CD4-positive, CD25-positive, alpha-beta regulatory T cell (primary cell): ENCODE measurements at places on chromosomes 4 and X. TPM values are rescaled to one million over a fixed set of nuclear protein-coding genes. Genes with fewer than 3 reads are reported as not detected.

Gene PPARGC1A
- total RNA-seq: not detected

DNA sequence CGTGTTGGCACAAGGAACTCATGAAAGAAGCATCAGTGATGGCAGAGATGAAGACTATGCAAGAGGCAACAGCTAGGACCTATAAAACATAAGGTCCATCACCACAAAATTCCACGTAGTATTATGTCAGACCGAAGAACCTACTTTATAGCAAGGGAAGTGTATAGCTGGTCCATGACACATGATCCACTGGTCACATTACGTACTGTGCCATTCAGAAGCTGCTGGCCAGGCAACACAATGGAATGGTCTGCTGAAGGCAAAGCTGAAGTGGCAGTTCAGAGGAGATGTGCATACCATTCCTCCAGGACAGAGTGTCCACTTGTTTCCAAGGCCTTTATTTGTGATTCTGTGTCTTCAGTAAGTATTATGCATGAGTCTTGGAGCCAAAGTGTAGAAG is 215.5 kb upstream of the UGT8 start:
- no peak for DNase-seq

GRCh38 chr4:78953769-78954666 is 14.8 kb upstream of the PAQR3 start:
- DNase-seq: peak; percentile 5

- no peak for DNase-seq
Measured at GRCh38 chrX:134480061-134480460, 20.1 kb downstream of the HPRT1 start.

DNA sequence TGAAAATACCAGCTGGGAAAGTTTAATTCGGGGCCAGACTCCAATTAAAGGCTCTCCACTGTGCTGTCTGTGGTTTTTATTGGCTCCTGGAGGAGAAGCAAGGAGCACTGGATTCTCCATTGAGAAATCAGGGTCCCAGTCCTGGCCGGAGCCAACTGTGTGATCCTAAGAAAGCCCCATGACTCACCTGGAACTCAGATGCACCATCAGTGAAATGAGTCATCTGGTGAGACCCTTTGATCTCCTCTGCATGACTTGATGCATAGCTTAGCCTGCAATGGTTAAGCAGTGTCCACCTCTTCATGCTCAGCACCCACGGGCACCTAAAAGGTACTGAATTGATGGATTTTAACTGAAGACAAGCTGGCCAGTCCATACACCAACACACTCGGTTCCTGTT is 119.2 kb upstream of the VCX3B start:
- no peak for DNase-seq

DNA sequence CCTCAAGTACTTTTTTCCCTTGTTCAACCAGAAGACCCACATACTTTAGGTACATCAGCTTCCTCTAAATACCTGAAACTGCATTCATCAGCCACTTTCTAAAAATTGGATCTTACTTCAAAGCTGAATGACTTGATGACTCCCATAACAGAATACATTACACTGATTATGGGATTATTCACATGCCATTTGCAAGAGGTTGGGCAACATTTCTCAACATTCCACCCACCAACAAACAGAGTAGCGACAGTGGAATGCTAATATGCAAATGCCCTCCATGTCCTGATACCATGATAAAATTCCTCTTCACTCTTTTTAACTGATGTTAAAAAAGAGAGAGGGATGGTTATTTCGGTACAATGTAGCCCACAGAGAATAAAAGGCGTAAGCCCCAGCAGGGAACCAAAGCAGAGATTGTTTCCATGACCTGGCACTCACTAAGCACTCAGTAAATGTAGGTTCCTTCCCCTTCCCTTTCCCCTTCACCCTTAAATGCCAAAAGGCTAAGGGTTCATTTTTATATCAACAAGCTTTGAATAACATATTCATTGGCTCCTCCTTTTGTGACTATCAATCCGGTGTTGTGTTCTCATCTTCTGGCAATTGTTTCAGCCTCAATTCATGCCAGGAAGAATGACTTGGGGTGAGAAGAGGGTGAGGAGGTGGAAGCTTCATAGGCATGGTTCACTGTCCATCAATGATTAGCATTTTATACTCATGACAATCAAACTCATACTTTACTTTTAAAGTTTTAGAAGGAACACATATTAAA is 317.2 kb downstream of the DHX15 start:
- no peak for DNase-seq

Gene GAGE13
- not detected for total RNA-seq

- DNase-seq: no peak
Measured at GRCh38 chr4:146062340-146062739, 113.2 kb upstream of the LSM6 start.

- DNase-seq: no peak
Measured at GRCh38 chr4:2246384-2247127, 4.6 kb upstream of the HAUS3 start.

Gene TFE3
- total RNA-seq: 44.2 TPM

Gene GNPDA2
- total RNA-seq: 8.3 TPM

- no peak for DNase-seq
Measured at GRCh38 chr4:119667802-119668201, 39.2 kb upstream of the PDE5A start.

DNA sequence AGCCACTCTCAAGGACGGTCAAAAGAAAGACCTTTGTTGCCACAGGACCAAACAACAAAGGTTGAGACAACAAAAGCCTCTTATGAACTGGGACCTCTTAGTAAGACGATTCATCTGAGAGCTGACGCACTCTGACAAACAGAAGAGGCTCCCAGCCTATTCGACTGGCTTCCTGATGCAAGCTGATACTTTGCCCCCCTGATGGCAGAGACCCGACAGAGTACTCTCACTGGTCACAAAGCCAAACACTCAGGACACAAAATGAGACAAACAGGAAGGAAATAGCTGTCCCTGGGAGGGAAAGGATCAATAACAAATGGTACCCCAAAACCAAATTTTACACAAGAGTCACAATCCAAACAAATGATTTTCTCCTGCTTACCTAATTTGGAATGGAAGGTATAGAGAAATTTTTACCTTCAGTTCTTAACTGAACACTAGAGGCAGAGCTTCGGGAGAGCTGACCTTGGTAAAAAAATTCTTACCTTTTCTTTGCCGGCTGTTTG is 75.2 kb upstream of the PLAC8 start:
- no peak for DNase-seq

Gene VEGFC
- not detected for total RNA-seq

- DNase-seq: no peak
Measured at GRCh38 chrX:105098201-105098600, 122.3 kb downstream of the TEX13A start.

Gene TRIM60
- total RNA-seq: not detected

Gene APEX2
- 9.4 TPM for total RNA-seq

- no peak for DNase-seq
Measured at GRCh38 chrX:29488919-29489318, 726.4 kb upstream of the MAGEB2 start.

DNA sequence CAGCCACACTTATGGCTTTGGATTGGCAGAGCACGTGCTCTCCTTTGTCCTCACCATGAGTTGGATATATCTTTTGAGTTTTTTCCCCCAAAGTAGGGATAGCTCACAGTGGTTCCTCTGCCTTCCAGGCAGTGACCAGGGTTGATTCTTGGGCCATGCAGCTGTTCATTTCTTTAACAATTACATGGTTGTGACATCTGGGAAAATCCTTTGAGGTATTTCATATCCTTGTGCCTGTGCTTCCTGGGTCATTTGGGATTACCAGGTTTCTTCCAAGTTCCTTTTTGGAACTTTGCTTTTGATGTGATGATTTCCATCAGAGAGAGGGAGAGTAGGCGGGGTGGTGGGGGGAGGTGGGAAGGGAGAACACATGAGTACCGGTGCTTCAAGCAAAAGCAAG is 15.6 kb downstream of the BCORL1 start:
- no peak for DNase-seq

Gene YY2
- 0.67 TPM for total RNA-seq
